ENCODE measurements at places on chromosomes 2 and 18.

DNA sequence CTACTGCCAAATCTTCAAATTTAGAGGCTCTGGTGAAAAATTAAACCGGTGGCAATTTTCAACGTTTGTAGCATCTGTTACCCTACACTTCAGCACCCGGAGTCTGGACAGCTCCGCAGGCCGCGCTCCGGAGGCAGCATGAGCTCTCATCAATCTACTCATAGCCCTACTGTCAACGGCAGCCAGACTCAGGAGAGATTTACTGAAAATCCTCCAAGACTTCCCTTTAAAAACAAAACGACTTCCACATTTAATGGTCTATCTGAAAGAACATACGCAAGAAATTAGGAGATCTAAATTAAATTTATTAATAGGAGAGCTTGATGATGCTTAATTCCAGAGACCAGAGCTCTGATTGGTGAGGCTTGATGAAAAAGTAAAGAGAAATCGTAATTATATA lies 970 bp upstream of the ADCYAP1 start:
- peak; percentile 6 for DNase-seq

DNA sequence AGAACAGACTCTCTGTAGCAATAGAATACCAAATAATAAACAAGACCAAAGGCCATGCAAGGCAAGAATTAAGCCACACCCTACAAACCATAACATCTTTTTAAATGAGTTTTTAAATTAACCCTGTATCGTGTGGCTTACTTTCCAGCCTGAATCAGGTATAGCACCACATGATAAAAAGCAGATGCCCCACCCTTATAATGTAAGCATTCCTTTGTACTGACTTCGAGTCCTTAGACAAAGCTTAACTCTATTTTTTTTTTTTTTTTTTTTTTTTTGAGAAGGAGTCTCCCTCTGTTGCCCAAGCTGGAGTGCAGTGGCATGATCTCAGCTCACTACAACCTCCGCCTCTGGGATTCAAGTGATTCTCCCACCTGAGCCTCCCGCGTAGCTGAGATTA lies 1.7 kb upstream of the C2orf42 start:
- DNase-seq = no peak

GRCh38 chr2:108906403-108907077 lies 82.5 kb downstream of the EDAR start:
- no peak for DNase-seq

DNA sequence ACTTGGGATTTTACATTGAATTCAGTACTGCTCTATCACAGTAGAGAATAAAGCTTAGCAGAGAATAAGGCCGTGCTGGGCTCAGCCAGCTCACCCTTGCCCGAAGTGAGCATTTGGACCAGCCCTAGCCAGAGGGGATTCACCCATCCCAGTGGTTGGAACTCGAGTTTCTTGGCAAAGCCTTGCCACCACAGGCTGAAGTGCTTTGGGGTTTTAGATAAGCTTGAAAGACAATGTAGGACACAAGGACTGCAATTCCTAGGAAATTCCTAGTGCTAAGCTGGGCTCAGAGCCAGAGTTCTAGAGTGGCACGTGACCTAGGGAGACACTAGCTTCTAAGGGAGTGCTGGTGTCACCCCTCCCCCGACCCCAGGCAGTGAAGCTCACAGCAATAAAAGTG lies 28.0 kb downstream of the SERPINB11 start:
- DNase-seq = no peak

GRCh38 chr18:7157760-7158159 lies 40.2 kb upstream of the LAMA1 start:
- DNase-seq = no peak

GRCh38 chr2:152380261-152381055 lies 45.5 kb downstream of the FMNL2 start:
- no peak for DNase-seq

DNA sequence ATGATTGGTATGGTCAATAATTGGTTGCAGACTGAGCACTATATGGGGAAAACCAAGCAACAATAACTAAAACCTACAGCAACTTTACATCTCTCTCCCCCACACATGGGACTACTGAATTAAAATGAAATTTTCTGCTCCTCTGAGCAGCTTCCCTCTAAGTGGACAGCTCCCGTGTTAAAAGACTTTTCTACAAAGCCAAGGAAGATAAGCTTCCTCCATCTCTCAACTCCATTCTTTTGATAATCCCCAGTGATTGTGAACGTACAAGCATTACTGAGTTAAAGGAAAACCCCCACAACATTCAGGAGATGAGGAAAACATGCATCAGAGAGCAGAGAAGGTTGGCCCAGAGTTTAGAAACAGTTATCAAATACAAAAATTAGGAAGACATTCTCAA lies 21.9 kb downstream of the CCBE1 start:
- DNase-seq = no peak

GRCh38 chr2:47339745-47340541 lies 63.0 kb upstream of the MSH2 start:
- DNase-seq = no peak

DNA sequence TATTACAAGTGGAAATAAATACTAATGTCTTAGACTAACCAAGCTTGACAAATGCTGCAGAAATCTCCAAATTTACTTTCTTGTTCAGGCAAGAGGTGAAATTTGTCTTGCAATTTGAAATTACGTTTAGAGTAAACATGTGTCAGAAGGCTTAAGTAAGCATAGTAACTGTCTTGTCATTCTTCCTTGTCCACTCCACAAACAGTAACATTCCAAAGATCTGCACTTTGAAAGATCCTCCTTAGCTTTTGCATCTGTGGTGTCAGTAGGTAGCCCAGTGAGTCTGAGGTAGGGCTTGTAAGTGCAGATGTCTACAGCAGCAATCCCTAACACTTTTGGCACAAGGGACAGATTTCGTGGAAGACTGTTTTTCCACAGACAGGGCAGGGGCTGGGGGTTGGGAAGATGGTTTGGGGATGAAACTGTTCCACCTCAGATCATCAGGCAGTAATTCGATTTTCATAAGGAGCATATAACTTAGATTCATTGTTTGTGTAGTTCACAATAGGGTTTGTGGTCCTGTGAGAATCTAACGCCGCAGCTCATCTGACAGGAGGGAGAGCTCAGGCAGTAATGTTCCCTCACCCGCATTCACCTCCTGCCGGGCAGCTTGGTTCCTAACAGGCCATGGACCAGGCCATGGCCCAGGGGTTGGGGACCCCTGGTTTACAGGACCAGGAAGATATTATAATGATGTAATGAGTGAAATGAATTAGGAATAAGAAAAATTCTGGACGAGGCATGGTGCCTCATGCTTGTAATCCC lies 18.6 kb downstream of the RASGRP3 start:
- no peak for DNase-seq

Measured in smooth muscle cell of the brain vasculature (primary cell).